Hippocampal formation (tissue), 2 donors: ENCODE measurements at places on chromosomes 6 and 20.

DNA sequence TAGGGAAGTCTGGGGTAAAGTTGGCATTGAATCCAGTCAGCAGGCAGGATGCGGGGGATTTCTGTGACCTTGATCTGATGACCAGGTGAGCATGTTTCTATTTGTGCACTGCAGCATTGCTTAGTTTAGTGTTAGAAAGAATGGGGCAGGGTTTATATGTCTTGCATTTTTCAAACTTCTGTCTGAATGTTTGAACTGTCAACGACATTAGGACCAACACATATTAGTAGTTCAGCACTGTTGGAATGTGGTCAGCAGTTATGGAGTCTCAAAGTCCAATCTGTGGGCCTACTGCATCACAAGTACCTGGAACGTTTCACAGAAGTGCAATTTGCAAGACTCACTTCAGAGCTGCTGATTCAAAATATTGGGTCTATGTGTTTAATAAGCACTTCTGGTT is 276.6 kb upstream of the BMP2 start:
- DNase-seq = no peak

DNA sequence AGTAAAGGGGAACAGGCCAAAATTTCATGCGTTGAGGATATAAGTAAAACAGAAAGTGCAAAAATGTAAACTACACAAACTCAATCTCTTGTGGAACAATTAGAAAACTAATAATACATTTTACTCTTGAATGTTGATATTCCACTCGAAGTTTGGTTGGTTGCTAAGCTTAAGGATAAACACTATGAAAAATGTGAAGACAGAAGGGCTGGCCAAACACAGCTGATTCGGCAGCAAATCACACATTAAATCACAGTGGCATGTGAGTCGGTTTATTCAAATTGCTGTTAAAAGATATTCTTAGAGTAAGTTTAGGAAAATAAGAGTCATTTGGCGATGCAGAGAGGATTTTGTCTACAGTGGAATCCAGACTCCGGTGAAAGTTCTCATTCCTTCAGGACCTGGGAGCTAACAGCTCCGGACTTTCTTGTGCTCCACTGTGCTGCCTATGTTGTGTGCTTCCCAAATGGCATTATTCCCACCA is 1.4 kb upstream of the EPM2A start:
- no peak for DNase-seq

GRCh38 chr6:140828856-140829255 is 1303.9 kb upstream of the GJE1 start:
- DNase-seq = no peak

- DNase-seq = no peak
These were observed 17.3 kb downstream of the NSFL1C start for GRCh38 chr20:1449370-1449769.

DNA sequence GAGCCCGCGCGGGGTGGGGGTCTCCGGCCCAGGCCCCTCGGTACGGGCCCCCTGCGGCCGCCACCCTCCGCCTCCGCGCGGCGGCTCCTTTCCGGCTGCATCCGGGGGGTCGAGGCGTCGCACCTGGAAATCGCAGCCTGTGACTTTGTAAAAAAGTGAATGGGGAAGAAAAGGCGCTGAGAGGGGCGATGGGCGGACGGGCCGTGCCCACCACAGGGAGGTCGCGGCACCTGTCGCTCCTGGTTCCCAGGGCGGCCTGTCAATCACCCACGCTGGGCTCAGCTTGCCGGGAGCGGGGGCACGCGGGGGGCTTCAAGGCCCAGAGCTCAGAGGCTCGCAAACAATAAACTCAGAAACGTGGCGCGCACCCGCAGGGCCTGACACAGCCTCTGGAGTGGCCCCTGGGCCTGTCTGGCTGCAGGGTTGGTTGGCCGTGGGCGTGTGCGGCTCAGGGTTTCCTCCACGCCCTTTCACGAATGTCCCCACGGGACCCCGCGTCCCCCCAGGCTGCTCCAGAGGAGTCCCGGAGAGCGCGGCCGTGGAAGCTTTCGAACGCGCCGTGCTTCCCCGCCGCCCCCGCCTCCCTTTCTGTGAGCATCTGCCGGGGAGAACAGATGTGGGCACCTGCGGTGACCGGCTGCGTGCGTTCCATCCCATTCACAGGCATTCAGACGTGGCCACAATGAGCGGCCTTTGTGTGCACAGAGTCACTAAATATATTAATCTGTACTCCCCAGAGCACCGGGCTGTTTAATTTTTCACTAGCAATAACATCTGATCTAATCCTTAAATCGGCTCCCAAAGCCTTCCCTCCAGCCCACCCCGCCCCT is 6.1 kb upstream of the DLL1 start:
- DNase-seq = peak; percentile 43

DNA sequence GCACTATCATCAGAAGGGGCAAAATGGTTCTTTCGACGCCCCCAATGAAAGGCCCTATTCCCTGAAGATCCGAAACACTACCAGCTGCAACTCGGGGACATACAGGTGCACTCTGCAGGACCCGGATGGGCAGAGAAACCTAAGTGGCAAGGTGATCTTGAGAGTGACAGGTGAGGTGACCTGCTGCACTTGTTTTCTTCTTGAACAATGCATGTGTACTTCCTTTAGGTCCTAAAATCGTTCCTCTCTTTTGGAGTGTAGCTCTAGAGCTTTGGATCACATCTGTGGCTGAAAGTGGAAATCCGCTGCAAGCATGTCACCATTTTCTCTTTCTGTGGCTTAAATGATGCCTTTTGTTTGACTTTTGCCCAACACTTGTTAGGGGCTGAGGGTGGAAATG is 14.0 kb downstream of the CD83 start:
- DNase-seq = no peak

DNA sequence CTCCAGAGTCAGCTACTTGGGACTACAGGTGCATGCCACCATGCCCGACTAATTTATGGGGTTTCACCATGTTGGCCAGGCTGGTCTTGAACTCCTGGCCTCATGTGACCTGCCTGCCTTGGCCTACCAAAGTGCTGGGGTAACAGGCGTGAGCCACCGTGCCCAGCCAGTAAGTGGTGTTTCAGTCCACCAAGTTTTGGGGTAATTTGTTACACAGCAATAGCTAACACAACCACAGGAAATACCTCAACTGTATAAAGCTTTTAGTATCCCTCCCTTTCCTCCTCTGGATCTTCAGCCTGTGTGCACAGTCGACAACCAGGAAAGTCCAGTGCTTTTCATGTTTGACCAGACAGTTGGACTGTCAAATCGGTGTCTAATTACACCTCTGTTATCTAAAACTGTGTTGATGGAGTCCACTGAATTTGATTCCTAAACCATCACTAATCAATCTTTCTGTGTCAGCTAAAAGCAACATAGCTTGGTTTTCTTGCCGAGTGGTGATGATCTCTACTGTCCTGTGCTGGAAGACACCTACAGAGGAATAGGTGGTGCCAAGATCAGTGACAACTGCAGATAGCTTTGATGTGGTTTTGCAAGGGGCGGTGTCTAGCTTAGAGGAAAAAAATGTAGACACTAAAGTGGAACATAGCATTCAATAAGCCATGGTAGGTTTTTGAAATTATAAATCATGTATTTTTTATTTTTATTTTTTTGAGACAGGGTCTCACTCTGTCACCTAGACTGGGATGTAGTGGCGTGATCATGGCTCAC is 22.2 kb upstream of the ZBTB2 start:
- no peak for DNase-seq

- no peak for DNase-seq
These were observed 8.1 kb downstream of the FYN start for GRCh38 chr6:111865049-111865585.

DNA sequence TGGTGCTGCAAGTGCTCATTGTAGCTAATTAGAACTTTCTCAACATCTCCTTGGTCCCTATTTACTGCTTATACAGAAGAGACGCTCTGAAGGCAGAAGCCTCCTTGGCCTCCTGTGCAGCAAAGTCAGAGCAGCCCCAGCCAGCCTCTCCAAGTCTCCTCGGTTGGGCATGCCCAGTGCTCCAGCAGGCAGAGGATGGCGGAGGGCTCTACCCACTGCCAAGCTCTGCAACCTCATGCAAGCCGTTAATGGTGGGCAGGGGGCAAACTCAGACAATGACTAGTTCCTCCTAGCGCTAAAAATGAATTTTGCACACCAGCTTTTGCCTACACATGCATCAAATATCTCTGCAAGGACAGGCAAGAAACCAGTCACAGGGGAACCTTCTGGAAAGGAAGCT is 27.8 kb downstream of the NOL4L start:
- DNase-seq = no peak

DNA sequence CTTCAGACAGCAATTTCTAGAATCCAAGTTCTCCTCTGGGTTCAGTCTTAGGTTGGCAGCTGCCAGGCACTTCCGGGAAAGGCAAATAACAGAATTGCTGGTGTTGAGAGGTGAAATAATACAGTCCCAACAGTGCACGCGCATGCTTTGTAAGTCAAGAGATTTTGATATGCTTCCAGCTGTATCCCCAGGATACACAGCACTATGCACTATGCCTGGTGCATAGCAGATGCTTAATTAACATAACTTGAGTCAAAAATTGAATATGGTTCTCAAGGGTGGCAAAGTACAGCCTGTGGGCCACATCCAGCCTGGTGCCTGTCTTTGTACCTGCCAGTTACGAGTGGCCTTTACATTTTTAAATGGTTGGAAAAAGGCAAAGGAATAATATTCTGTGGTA is 18.9 kb upstream of the PMEPA1 start:
- DNase-seq = no peak

DNA sequence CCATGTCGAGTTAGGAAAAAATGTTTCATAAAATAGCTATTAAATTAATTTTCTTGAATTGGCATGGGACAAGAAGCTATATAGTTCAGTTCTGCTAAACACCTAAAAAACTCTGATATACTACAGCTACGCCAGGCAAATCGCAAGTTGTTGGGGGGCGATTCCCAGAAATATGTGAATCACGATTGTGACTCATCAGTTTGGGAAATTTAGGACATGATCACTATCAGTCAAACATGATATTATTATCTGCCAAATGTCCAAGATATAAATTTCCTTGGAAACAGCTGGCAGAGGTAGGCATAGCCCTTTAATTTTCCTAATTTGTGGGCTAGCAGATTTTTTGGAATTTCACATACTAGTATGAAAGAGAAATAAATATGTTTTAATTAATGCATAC is 123.6 kb downstream of the ATXN1 start:
- DNase-seq = no peak

GRCh38 chr20:63795178-63795830 is 35.8 kb downstream of the ZBTB46 start:
- no peak for DNase-seq

DNA sequence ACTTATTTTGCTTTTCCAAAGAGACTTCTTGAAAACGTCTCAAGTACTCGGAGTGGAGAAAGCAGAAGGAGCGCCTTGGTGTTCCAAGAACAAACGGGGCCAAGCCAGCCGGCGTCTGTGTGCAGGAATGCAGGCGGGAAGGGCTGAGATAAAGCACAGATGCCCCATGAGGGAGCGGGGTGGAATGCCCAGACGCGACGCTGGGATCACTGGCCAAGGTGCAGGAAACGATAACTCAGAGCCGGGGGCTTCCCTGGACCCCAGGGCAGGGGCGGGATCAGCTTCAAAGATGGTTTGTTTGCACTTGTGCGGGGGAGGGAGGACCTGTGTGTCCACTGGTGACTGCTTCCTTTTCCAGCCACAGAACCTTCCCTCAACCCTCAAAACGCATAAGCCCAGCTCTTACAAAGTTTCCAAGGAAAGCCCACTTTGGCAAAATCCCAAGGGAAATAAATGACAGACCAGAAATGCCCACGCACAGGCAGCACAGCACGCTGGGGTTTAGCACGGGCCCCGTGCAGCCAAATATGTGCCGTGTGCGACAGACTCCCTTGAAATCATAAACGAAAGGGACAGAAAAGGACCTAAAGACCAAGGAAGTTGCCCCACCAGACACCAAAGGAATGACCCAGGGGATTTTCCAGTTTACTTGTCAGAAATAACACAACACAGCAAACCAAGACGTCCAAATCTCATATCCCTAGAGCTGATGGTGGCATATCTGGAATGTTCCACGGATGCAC is 113.9 kb downstream of the NFATC2 start:
- DNase-seq = no peak

GRCh38 chr20:47181056-47181862 is 175.2 kb downstream of the ZMYND8 start:
- DNase-seq = no peak

DNA sequence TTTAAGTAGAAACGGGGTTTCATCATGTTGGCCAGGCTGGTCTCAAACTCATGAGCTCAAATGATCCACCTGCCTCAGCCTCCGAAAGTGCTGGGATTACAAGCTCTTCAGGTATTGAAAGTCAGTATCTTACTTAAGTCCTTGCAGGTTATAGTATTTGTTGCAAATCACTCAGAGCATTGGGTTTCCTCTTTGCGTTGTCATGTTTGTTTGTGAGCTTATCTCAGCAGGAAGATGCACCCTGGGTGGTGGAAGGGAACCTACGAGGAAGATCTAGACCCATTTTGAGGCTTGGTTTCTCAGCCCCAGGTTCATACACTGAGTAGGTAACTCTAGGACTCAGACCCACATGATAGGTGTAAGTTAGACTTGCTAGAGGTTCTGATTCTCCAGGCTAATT is 18.6 kb downstream of the MYH7B start:
- no peak for DNase-seq

GRCh38 chr20:23937303-23938117 is 51.1 kb downstream of the GGTLC1 start:
- DNase-seq = peak; percentile 61

- DNase-seq = no peak
These were observed 1207.2 kb upstream of the CITED2 start for GRCh38 chr6:140581601-140582000.

DNA sequence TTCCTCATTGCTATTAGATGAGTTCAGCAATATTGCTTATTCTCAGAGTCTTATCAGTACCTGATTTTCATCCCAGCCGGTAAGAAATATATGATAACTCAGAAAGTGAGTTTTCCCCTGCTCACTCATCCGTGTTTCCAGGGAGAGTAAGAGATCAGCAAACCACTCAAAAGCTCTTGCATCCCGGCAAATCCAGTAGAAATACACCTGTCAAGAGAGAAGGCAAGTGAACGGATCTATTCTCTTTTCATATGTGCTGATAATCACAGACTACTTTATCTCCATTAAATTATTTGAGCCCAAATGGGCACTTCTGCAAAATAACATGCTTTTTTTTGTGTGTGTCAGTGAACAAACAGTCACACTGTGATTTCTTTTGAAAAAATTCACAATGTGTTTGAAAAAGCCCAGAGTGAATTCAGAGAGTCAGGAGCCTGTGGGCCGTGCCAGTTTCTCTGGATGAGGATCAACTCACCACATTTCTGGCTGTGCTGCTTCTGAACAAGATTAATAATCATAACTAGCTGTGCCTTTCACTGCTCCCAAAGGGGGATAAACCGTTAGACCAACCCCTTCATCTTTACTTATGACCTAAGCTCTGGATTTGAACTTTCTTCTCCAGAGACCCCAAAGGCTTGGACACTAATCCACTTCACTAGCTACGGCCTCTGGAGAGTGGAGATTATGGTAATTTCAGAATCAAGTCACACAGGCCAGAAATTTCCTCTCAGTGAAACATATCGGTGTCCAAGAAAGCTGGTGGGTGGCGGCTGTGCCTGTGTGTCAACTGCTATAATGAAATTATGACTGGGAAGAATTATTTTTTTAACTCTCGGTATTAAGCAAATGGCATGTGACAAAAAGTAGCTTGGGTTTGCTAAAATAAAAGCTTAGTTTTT is 44.2 kb downstream of the NOX3 start:
- DNase-seq = no peak

- DNase-seq = no peak
These were observed 85.7 kb downstream of the MRAP2 start for GRCh38 chr6:84119277-84119676.
